Activated CD8-positive, alpha-beta memory T cell treated with anti-CD3 and anti-CD28 coated beads for 48 hours (primary cell): ENCODE measurements at places on chromosomes 4 and X.

DNA sequence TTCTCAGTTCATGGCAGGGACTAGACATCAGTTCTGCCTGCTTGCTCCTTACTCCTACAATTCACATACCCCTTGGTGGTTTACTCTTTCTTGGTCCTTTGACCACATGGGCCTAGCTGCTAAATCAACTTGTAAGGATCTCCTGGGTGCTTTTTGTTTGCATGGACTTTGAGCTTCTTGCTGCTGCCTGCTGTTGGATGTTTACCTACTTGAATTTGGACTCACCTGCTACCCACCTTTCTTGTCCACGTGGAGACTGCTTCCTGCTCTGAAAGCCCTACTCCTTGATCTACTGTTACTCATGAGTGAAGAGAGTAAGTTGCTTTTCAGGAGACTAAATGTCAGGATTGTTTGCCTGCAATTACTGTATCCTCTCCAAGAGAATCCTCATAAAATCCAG, 15.2 kb upstream of the ARHGAP24 start:
- no peak for DNase-seq

GRCh38 chrX:44765556-44765955, 78.3 kb upstream of the DUSP21 start:
- DNase-seq = no peak

GRCh38 chr4:20612313-20612712, 87.9 kb upstream of the PACRGL start:
- DNase-seq = no peak

GRCh38 chr4:154364066-154364845, 127.3 kb downstream of the DCHS2 start:
- DNase-seq = no peak
